Activated T-helper 17 cell treated with anti-CD3 and anti-CD28 coated beads, Interleukin-2, amount 50 U/mL, for 72 hours (primary cell): ENCODE measurements at places on chromosomes 1 and 21. TPM values are rescaled to one million over a fixed set of nuclear protein-coding genes. Genes with fewer than 3 reads are reported as not detected.
A peak's percentile ranks its signal among the peaks of the same experiment; 100 is the strongest.

DNA sequence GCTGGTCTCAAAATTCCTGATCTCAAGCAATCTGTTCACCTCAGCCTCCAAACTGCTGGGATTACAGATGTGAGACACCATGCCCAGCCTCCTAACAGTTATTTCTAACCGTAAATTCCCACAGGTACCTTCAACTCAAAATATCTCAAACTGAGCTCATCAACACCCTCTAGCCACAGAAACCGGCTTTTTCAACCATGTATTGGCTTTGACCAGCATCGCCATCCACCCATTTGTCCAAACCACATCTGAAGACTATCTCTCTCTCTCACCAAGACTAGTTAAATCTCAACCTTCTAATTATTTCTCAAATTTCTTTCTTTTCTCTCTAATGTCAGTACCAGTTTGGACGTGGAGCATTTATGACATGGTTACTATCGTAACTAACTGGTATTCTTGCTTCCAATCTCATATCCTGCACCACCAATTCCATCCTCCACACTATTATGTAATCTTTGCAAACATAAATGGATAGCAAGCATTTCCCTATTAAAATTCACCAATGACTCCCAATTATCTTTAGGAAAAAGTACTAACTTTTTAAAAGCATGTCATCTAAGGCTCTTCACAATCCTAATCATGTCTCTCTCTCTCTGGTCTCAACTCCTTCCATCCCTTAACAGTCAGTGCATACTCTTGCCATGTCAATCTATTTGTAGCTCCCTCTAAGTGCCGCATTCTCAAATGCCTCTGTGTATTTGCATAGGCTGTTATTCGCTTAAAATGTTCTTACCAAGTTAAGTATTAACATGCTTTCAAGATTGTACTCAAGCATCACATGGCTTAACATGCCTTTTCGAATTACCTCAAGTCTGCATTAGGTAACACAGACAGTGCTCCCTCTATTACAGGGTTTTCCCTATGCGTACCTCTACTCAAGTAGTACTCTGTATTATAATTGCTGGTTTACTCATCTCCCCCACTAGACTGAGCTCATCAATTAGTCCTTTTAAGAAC lies 18.1 kb downstream of the RSBN1 start:
- no peak for ATAC-seq

GRCh38 chr1:6056572-6056948 lies 10.9 kb downstream of the KCNAB2 start:
- ATAC-seq: no peak

The ACBD3 gene
- 23.9 TPM for total RNA-seq

- ATAC-seq: no peak
These were observed 433 bp upstream of the KAZN start for GRCh38 chr1:14598007-14598497.

DNA sequence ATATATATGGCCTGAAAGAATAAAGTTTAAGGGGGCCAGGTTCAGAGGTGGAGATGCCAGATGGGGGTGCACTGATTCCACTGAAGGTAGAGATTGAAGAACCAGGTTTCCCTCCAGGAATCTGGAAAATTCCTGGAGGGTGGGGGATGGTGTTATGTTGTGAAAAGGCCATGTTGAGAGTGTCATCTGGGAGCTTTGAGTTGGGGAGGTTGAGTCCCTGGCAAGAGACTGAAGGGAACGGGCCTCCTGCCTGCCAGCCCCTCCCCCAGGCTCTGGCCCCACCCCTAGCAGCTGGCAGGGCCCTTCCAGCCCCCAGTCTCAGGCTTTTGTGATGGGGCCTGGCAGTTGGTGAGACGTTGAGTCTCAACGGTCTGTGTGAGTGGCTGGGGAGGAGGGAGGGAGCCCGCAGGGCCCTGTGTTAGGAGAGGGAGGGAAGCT lies 4.1 kb downstream of the PTPRU start:
- no peak for ATAC-seq

The BRDT gene
- total RNA-seq: not detected

- ATAC-seq: peak; percentile 60
These were observed 63.4 kb upstream of the NEK2 start for GRCh38 chr1:211738691-211739301.

The S100A1 gene
- not detected for total RNA-seq

- ATAC-seq: no peak
These were observed 3.2 kb downstream of the PLEKHO1 start for GRCh38 chr1:150152772-150153456.

The LEFTY2 gene
- total RNA-seq: not detected

The ANKRD35 gene
- 0.29 TPM for total RNA-seq

DNA sequence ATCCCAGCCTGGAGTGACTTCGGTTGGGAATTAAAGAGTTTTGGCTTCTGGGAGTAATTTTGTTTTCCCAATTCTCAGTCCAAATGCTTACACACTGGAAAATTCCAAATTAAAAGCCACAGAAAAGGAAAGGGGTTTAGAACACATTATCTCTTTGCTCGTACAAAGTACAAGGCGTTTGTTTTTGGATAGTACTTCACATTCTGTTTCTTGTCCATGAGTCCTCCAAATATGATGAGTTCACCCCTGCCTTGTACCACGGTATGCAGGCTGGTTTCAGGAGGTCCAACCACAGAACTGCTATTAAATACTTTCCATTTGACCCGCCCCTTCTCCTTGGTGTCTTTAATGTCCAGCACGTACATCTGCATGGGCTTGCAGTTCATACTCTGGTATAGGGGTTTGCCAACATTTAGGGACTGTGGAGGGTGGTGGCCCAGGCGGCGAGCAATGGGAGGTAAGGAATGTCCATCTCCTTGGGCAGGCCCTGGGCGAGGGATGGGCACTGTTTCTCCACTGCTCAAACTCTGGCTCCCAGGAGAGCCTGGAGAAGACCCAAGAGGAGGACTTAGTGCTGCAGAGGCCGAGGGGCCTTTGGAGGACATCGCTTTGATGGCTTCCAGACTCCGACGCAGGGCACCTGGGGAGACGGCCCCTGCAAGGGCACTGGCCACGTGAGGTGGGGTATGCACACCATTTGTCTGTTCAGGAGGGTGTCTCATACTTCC lies 13.7 kb upstream of the CPLANE2 start:
- ATAC-seq: no peak

DNA sequence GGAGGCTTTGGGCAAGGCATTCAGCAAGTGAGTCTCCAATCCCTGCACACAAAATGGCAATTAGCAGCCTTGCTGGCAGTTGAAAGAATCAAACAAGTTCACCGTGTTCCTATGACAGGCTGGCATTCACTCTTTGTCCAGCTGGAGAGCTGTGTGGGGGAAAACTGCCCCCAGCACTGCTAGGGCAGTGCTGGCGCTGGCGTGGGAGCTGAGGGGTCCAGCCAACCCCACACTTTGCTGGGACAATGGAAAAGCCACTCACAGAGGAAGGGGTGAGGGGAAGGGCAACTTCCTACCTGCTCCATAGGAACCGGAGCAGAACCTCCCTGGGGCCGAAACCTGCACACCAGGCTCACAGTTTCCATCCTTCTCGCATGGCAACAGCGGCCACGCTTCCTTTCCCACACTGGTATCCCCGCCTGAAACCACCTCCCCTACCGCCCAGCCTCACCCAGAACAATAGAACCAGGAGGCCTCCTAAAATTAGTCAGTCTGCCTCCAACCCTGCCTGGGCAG lies 26.7 kb upstream of the KCNN3 start:
- peak; percentile 19 for ATAC-seq

- peak; percentile 15 for ATAC-seq
These were observed 2.8 kb upstream of the IGSF8 start for GRCh38 chr1:160101037-160101716.

The RBBP5 gene
- total RNA-seq: 23.5 TPM

DNA sequence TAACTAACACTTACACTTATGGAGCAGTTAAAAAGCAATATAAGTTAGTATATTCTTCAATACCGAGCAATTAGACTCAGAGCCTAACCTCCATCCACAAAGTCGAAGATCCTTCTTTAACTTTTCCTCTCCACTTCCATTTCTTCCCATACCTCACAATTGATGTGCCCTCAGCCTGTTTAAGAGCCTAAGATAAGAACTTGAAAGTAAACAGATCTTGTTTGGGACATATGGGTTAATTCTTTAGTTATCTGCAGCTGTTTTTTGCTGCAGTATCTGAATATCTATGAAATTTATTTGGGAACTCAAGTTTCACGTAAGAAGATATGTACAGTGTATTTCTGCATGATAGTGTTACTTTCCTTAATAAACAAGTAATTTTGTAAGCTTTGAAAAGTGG lies 51.5 kb downstream of the MIGA1 start:
- no peak for ATAC-seq

DNA sequence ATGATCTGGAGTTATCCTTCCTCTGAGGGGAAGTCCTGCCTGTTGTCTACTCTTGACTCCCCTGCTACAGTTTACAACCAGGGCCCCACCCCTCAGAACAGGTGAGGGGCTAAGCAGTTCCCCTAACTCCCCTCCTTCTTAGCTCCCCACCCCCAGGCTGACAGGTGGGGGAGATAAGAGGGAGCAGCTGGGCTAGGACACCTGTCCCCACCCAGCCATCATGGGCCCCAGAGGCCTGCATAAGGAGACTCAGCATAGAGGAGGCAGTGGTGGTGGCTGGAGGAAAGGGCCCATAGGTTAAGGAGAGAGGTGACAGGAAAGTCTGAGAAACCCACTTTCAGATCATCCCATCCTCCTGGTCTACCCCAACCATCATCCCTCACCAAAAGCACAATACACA lies 6.8 kb downstream of the MEF2D start:
- no peak for ATAC-seq

DNA sequence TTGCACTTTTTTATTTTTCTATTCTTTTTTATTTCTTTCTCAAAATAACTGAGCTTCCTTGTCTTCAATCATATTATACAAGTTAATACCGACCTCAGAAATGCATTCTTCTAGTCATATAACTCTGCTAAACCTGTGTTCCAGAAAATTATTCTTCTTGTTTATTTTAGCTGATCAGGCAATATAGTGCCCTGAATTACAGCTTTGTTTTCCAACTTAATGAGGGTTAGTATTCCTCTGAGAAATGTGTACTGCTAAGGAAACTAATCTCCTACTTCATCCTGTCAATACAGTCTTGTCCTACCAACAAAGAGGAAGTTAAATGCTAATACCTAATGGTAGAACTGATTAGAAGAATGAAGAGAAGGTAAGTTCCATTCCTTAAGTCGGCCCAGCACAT lies 13.0 kb downstream of the BRINP3 start:
- no peak for ATAC-seq

DNA sequence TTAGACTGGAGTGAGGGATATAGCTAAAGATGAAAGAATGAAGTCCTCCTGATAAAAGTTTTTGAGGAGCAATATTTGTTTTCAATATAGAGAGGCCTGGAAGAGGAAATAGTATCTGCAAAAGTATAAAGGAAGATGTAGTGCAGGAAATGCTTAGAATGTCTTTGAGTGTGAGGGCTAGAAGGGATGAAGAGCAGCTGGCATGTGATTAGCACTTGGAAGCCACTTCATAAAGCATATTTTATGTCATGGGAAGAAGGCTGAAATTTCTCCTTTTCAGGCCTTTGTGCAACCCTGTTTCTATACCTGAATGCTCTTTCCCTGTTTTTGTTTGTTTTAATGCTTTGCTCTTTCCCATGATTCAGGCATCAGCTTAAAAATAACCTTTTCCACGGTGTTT lies 323.3 kb upstream of the DEPDC1 start:
- no peak for ATAC-seq

GRCh38 chr1:29975036-29975694 lies 738.8 kb downstream of the PTPRU start:
- no peak for ATAC-seq

GRCh38 chr21:32816261-32816660 lies 44.7 kb upstream of the PAXBP1 start:
- no peak for ATAC-seq

- peak; percentile 60 for ATAC-seq
These were observed at the start of gene BACE2 for GRCh38 chr21:41167348-41168342. Gene BACE2, plus strand, starts transcription at chr21:41168160. Its CDS starts 104 bp downstream, at chr21:41168264.

The EPHA8 gene
- total RNA-seq: not detected

The FCGR2B gene
- total RNA-seq: not detected

DNA sequence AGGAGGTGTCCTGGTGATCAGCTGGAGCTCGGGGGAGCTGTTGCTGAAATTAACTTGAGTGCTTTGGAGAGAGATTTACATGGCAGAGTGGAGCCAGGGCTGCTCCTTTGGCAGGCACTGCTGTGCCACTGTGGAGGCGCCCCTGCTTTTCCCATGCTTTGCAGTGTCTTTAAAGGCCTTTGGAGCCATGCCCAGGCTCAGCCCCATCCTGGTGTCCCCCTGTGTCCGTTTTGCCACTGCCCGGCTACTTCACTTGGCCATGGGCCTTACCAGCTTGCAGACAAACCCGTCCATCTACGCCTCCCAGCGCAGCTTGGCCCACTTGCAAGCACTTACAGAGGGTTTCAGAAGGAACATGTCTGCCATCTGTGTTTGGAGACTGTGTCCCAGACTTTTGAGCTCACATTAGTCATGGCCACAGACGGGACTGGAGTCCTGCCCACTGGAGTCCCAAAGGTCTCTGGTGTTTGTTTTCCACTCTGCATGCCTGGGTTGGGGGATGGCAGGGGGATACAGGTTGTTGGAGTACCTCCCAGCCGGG lies 18.2 kb upstream of the LAMTOR5 start:
- no peak for ATAC-seq

The HSF2BP gene
- 0.50 TPM for total RNA-seq

The HSPG2 gene
- total RNA-seq: 33.3 TPM

The FTCD gene
- 0.24 TPM for total RNA-seq

DNA sequence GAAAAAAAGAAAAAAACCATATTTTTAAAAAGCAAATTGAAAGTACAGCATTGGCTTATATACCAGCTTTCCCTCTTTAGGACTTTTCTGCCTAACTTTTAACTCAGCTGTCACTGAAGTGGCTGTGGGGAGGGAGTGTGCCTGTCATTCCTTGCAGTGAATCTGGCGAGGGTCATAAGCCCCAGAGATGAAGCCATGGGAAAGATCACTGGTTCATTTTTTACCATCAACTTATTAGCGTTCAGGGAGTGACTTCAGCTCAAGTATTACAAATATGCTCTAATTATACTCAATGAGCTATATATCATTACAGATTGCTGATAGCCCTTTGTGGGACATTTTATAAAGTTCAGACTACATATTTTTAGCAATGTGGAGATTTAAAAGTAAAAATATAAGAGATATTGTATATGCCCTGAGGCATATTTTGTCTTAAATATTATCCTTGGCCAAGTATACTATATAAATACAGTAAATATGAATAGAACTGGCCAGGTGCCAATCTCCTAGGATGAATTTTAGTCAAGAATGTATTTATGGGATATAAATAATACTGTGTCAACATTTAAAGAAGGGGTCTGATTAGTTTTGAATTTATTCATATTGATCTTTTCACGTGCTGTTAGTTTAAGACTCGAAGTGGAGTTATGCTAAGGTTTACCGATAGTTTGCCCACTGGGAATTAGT lies 4.4 kb downstream of the TGFB2 start:
- no peak for ATAC-seq

The LCE1C gene
- total RNA-seq: not detected

The ARHGAP29 gene
- total RNA-seq: not detected

- no peak for ATAC-seq
These were observed 97.5 kb downstream of the DISC1 start for GRCh38 chr1:231724041-231724440.
